ENCODE measurements at places on chromosomes 5 and 9. TPM values are rescaled to one million over a fixed set of nuclear protein-coding genes. Genes with fewer than 3 reads are reported as not detected.

The GADD45G gene
- total RNA-seq, result 4.6 TPM

GRCh38 chr5:26009742-26010141 lies 1028.6 kb downstream of the CDH9 start:
- no peak for DNase-seq

The TIMD4 gene
- total RNA-seq, result not detected

GRCh38 chr5:36505021-36505420 lies 101.4 kb upstream of the SLC1A3 start:
- no peak for DNase-seq

- DNase-seq, result no peak
Measured at GRCh38 chr9:68426755-68427154, 70.3 kb downstream of the PGM5 start.

DNA sequence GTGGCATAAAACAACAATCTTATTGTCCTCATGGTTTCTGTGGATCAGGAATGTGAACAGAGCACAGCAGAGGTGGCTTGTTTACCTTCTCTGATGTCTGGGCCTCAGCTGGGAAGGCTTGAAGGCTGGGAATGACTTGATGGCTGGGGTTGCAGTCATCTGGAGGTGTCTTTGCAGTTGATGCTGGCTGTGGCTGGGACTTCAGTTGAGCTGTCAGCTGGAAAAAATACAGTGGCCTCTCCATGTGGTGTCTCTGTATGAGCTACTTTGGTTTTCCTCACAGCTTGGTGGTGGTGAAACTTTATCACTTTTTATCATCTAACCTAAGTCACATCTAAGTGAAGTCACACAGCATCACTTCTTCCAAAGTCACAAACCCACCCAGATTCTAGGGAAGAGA lies 24.7 kb upstream of the STX17 start:
- DNase-seq, result no peak

The REXO4 gene
- total RNA-seq, result 21.1 TPM

The CNTLN gene
- 7.6 TPM for total RNA-seq

GRCh38 chr5:17039170-17039569 lies 103.1 kb upstream of the MYO10 start:
- DNase-seq, result no peak

DNA sequence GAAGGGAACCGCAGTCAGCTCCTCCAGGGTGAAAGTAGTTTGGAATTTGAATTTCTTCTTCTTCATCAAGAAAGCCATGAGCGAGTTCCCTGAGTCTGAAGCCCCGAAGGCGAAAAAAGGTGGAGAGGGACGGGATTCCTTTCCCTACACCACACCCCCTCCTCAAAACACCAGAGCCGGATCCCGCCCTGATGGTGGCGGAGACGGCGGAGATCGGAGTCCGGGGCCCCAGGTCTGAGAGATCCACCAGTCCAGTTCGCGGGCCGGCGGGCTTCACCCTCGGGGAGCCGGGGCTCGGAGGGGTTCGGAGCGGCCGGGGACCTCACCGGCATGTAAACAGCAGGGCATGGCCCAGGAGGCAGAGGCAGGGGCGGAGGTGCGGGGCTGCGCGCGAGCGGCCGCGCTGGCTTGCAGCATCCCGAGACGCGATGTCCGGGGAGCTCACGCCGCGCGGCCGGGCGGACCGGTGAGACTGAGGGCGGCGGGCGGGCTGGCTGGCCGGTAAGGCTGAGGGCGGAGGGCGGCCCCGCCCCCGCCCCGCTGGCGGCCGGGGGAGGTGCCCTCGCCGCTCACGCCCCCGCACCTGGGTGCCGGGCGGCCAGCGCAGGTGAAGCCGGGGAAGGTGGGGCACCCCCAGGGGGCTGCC lies 606 bp downstream of the EEIG1 start:
- DNase-seq, result peak; percentile 82

The GPR21 gene
- total RNA-seq, result 4.7 TPM

DNA sequence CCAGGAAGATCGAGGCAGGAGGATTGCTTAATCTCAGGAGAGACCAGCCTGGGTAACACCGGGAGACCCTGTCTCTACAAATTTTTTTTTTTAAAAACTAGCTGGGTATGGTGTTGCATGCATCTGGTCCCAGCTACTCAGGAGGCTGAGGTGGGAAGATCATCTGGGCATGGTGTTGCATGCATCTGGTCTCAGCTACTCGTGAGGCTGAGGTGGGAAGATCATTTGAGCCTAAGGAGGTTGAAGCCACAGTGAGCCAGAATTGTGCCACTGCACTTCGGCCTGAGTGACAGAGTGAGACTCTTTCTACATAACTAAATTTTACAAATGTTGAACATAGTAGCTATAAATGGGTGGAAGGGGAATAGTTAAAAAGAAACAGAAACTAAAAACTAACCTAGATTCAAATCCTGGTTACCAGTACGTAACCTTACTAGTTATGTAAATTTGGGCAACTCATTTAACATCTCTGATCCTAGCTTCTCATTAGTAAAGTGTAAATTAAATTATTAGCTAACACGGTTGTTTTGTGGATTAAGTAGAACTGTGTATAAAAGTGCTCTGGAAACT lies 41.7 kb downstream of the TMEM161B start:
- DNase-seq, result no peak

- DNase-seq, result no peak
Measured at GRCh38 chr5:174239718-174240117, 194.2 kb downstream of the NSG2 start.

The CORO2A gene
- 25.0 TPM for total RNA-seq

The LCN10 gene
- total RNA-seq, result 0.32 TPM

DNA sequence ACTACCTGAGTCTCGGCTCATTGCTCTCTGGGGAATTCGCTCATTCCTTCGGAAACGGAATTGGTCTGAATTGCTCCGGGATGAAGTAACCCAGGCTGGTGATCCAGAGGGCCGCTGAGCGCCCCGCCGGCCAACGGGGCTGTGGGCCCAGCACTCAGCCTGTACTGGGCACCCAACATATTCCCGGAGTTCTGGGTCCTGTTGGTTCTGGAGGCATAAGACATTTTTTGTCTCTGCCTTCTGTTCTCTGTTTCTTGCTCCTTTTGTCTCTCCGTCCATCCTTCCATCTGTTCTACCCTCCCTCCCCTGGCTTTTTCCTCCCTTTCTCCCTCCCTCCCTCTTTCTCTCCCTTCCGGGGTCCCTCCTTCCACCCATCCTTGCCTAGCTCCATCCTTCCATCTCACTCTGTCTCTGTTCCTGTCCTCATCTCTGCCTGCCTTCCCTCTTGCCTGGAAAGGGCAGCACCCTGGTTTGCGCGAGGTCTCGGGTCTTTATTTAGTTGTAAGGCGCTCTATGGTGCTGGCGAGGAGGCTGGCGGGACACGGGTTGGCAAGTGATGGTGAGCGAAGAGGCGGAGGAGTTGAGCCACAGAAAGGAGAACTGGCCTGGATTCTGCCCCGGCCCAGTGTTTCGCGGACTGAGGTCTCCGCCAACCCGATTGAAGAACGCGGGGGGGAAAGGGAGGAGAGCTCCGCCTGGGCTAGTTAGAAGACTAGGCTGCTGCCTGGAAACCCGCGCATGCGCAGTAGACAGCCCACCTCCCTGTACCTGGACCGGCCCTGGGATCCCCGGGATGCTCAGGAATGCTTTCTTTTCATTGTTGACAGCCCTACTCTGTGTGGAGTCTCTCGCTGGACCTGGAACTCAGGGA lies 1468.0 kb downstream of the FOXD4L5 start:
- peak; percentile 94 for DNase-seq

DNA sequence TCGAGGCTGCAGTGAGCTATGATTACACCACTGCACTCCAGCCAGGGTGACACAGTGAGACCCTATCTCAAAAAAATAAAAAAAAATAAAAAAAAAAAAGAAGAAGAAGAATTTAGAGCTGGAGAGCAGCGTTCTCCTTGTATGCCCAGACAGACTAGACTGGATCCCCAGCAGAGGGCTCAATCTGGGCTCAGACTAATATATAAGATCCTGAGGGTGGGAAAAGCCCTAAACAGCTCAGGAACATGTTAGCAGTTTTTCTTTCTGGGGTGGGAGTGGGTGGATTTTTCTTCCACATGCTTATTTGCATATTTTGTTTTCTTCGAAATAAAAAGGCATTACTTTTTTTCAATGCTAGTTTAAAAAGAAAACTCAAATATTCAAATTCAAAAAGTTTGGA lies 904 bp upstream of the BSPRY start:
- DNase-seq, result no peak

GRCh38 chr9:127277770-127278169 lies 13.2 kb downstream of the GARNL3 start:
- DNase-seq, result no peak

DNA sequence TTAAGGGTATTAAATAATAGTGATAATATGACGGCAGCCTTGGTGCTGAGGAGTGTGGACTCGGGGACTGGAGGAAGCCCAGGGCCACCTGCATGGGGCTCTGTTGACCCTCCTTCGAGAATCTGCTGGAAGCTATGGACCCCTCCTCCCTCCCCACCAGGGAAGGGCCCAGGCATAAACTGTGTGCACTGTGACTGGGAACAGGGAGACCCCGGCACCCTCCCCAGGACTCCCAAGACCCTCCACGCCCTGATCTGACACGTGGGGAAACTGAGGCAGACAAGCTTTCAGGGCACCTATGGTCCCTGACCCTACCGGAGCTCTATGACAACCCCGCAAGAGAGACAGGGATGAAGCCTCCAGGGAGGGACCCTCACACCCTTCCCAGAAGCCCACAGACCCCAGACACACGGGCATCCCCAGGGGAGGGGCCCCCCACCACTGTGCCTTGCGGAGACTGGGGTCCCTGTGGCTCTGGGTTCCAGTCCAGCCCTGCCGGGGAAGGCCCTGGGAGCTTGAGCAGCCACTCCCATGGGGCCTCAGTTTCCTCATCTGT lies 6.5 kb upstream of the EGFL7 start:
- DNase-seq, result no peak

GRCh38 chr9:124480621-124480981 lies 26.6 kb downstream of the NR5A1 start:
- DNase-seq, result no peak

The FBXL7 gene
- total RNA-seq, result 2.9 TPM

GRCh38 chr5:71780597-71780996 lies 61.5 kb downstream of the CARTPT start:
- no peak for DNase-seq

- DNase-seq, result no peak
Measured at GRCh38 chr5:4584982-4585381, 555.1 kb upstream of the ADAMTS16 start.

DNA sequence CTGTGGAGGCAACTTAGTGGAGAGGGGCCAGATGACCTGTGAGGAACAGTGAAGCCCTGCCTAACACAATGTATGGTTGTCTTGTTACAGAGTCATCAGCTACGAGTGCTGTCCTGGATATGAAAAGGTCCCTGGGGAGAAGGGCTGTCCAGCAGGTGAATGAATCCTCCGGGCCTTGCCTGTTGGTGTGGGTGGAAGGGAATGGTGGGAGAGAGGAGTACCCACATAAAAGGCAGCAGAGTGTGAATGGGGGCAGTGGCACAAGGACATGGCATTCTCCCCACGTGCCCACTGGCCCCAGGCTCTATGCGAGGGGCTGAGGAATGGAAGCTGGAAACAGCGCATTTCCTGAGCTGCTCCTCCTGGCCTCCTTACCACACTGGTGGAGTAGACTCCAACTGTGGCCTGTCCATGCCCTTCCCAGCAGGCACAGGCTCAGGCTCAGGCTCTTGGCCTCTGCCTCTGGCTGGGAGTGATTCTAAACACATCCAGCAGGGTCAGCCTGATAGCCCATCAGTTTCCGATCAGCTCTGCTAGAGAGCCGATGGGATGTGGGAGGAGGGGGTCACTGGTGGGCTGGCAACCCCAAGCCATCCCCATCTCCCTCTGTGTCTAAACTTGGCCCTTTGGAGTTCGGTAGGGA lies 15.3 kb downstream of the TGFBI start:
- DNase-seq, result peak; percentile 44

DNA sequence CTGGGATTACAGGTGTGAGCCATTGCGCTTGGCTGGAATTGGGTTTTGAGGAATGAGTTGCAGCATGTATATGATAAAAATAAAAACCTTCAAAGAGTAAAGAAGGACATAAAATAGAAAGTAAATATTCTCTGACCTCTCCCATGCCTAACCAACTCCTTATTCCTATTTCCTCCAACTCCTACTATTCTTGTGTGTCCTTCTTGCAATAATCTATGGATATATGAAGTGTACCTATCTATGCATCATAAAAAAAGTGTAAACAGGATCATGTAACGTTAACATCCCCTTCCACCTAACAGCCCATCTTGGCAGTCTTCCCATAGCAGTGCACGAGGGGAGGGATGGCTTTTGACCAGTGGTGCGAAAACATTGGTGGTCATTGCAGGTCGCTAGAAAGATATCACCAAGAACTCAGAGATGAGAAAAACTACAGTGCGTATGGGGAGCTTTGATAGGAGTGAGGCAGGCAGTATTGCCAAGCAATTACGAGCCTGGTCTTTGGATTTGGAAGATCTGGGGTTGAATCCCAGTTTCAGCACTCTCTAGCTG lies 69.9 kb downstream of the PPARGC1B start:
- no peak for DNase-seq

The NR6A1 gene
- 10.1 TPM for total RNA-seq

DNA sequence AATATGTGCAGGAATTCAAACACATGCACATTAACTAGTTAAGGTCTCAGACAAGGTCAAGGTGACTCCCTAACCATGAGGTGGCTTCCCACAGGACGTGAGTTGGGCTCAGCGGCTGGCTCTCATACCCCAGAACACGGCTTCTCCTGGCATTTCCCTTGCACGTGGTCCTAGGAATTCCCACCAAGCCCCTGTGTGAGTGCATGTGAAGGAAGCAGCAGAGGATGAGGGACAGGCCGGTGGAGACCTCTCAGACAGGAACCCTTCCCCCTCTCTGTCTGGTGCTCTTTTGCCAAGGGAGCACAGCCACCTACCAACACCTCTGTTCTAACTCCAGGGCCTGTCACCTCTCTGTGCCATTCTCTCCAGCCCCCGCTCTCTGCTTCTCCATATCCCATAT lies 271.0 kb downstream of the FSTL4 start:
- DNase-seq, result no peak

DNA sequence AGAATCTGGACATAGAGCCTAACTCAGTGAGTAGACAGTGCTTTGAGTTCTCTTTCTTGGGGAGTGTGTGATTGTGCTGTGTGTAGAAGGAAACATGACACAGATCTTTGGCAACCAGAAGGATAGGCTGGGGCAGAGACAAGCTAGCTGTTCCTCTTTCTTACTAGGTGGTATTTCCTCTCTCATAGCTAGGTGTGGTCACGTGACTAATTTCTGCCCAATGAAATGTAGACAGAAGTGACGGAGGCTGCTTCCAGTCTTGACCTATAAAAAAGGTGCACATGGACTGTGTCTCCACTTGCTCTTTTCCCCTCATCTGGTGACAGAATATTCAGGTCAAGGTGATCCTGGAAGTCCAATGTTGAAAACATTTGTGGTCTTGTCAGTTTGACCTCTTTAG lies 92.5 kb upstream of the NFIB start:
- DNase-seq, result no peak

DNA sequence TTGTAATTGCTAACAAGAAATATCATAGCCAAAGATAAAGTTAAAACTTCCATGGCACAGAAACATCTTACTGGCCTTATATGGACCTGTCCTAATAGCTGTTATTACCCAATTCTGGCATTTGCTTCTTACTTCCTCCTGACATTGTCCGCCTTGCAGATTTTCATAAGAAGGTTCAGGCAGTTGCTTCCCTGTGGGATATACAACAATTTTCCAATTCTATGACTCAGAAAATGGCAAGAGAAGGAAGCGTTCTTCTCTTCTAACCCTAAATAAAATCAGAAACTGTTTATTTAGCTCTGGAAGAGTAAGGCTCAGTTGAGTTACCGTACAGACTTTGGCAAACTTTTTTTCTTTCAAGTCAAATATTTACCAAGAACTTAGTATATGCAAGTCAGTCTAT lies 1.7 kb downstream of the PRKAA1 start:
- no peak for DNase-seq

GRCh38 chr5:43036409-43036808 lies 3.7 kb downstream of the ANXA2R start:
- DNase-seq, result no peak

Measured in suprapubic skin (tissue), 4 donors.